ENCODE measurements at places on chromosomes 13 and 19.
A peak's percentile ranks its signal among the peaks of the same experiment; 100 is the strongest.

DNA sequence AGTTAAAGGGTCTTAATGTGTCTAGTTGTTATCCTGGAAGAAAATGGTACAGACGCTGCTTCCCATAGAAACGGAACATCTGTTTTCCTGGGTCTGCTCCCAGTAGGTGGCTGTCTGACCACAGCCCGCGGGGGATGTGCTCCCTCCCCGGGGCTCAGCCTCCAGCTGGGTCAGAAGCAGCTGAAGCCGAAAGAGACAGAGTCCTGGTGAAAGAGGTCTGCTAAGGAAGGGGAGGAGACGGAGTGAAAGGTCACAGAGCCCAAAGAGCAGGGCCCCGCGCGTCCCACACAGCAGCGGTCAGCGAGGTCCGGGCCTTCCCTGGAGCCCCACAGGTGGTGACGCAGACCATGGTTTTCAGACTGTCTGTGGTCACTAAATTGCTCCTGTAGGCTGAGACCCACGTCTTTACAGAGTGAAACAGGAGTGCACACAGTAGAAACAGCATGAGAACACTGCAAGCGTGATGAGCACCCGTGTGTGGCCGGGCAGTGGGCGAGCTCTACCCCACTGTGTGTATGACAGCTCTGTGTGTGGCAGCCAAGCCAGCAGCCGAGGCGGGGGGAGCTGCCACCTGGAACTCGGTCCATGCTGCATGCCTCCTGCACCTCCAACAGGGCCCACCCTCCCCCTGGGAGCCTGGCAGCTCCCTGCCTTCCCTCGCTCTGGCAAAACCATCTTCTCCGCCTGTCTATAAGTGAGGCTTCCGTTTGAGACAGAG, 52.0 kb upstream of the C13orf46 start:
- peaks cover 5% of the 10 kb centered on the region for H3K4me1 ChIP-seq
- H3K27ac ChIP-seq: no peak overlapping the region
- H3K36me3 ChIP-seq: peaks cover 17% of the 10 kb centered on the region
- DNase-seq: no peak

DNA sequence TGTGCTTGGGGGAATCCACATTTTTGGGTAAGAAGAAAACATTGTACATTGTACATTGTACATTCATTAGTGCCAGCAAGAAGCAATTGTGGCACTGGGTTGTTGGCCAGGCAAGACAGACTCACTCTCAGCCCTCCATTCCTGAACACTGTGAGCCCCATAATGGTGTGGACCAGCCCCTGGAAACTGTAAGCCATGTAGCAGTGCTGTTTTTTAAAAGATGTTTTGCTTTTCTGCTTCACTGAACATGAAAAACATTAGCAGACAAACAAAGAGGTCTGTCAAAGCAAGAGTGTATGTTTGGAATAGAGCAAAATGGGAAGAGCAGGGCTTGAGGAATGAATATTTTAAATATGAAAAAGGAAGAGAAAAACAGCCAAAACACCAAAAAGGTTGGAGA, 39.1 kb upstream of the IL17D start:
- no peak overlapping the region for H3K27ac ChIP-seq
- DNase-seq: no peak
- peaks cover 2% of the 10 kb centered on the region for H3K4me1 ChIP-seq
- no peak overlapping the region for H3K4me3 ChIP-seq
- H3K36me3 ChIP-seq: no peaks in the 10 kb centered on the region

- no peaks in the 10 kb centered on the region for H3K27me3 ChIP-seq
- no peak overlapping the region for H3K27ac ChIP-seq
- H3K4me3 ChIP-seq: no peak overlapping the region
- no peak for DNase-seq
These were observed 506.9 kb downstream of the TBC1D4 start for GRCh38 chr13:74975111-74975510.

DNA sequence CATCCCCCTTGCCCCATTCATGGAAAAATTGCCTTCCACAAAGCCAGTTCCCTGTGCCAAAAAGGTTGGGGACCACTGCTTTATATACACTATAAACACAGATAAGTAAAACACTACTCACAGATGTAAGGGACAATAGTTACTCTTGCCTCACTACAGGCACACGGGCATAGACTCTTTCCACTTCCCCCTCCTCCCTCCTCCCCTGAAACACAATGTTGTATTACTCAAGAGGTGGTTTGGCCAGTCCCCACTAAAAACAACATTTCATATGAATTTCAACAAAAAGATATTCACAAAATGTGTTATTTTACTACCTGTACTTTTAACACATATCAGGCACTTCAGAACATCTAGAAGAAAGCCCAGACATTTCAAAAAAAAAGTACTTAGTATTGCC, 45.1 kb downstream of the EPSTI1 start:
- H3K36me3 ChIP-seq: no peaks in the 10 kb centered on the region
- no peaks in the 10 kb centered on the region for H3K27me3 ChIP-seq
- no peak overlapping the region for H3K4me3 ChIP-seq
- DNase-seq: no peak

GRCh38 chr19:7897292-7897691, 6.4 kb upstream of the MAP2K7 start:
- H3K4me3 ChIP-seq: no peak overlapping the region
- no peak for DNase-seq
- H3K36me3 ChIP-seq: no peaks in the 10 kb centered on the region

DNA sequence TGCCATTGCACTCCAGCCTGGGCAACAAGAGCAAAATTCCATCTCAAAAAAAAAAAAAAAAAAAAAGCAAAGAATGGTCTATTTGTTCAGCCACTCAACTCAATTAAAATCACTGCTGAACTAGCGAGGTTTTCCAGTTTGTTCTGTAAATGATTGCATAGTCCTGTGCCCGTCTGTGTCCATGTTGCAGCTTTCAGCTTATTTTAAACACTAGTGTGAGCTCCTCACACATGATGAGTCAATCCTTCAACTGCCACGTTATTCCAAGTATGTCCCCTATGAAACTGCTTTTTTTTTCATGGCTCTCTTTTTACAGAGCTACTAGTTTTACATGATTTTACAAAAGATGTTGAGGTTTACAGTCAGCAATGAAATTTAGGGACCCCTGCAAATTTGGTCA, 12.2 kb downstream of the SUGP2 start:
- no peak for DNase-seq
- H3K4me1 ChIP-seq: peaks cover 5% of the 10 kb centered on the region
- H3K36me3 ChIP-seq: peaks cover 30% of the 10 kb centered on the region
- peak overlapping the region; percentile 47 for H3K4me3 ChIP-seq
- peak overlapping the region; percentile 52 for H3K27ac ChIP-seq

- peaks cover 18% of the 10 kb centered on the region for H3K27me3 ChIP-seq
- H3K4me1 ChIP-seq: peaks cover 4% of the 10 kb centered on the region
- no peak for DNase-seq
- H3K27ac ChIP-seq: no peak overlapping the region
- H3K4me3 ChIP-seq: no peak overlapping the region
These were observed 9.4 kb downstream of the ARHGAP33 start for GRCh38 chr19:35784503-35785338.

DNA sequence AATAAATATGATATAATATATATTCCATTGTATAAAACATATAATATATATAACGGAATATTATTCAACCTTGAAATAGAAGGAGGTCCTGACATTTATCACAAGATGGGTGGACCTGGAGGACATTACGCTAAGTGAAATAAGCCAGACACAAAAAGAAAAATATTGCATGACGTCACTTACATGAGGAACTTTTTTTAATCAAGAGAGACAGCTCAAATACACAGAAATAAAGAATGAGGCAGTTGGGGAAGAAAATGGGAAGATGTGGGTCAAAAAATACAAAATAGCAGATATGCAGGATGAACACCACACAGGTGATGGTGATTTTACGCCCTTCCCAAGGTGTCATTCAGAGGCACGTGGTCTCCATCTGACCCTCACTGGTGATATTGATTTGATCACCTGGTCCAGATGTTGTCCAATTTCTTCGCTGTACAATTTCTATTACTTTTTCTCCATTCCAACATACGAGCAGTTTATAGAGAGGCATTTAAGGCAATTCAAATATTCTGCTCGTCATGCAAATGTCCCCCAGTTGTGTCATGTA, 513 bp upstream of the ZNF317 start:
- H3K27me3 ChIP-seq: peaks cover 4% of the 10 kb centered on the region
- DNase-seq: no peak
- peak overlapping the region; percentile 100 for H3K4me3 ChIP-seq
- peak overlapping the region; percentile 96 for H3K27ac ChIP-seq

GRCh38 chr13:83508771-83509301, 373.4 kb downstream of the SLITRK1 start:
- DNase-seq: no peak
- no peak overlapping the region for H3K4me3 ChIP-seq
- no peaks in the 10 kb centered on the region for H3K36me3 ChIP-seq
- H3K4me1 ChIP-seq: no peaks in the 10 kb centered on the region
- H3K27ac ChIP-seq: no peak overlapping the region

GRCh38 chr13:21020176-21020575, 41.2 kb downstream of the LATS2 start:
- no peak overlapping the region for H3K4me3 ChIP-seq
- no peak overlapping the region for H3K27ac ChIP-seq
- H3K4me1 ChIP-seq: peaks cover 1% of the 10 kb centered on the region
- peaks cover 5% of the 10 kb centered on the region for H3K27me3 ChIP-seq
- no peak for DNase-seq

DNA sequence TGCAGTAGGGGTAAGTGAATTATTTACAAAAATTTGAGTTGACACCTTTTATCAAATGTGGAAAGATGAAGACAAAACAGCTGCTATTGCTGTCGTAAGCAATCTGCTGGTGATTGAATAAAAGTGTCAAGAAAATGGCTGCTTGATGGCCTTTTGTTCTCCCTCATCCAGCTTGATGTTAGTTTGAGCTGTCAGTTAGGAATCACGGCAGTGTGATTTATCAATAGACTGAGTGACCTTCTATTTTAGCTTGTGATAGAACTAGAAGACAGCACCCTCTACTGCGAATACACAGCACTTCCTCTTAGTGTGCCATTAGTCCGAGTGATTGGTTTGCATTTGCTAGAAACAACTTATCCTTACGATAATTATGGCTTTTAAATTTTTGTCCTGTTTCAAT, 76.3 kb downstream of the MZT1 start:
- H3K27ac ChIP-seq: no peak overlapping the region
- no peaks in the 10 kb centered on the region for H3K36me3 ChIP-seq
- H3K27me3 ChIP-seq: peaks cover 2% of the 10 kb centered on the region
- H3K4me3 ChIP-seq: no peak overlapping the region
- no peak for DNase-seq

DNA sequence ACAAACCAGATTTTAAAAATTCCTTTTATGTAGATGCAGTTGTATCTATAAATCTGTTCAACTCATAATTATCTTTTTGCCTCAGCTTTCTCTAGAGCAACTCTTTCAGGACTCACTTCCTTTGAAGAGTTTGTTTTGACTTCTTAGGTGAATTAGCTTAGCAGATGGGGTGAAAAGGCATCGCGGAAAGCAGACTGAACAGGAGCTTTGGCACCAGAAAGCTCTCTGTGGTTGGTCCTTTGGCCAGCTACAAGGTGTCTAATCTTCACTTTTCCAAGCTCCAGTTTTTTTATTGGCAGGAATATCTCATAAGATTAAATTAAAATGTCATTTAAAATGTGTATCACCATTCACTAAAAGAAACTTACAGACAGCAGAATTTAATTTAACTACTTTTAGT, 60.6 kb upstream of the KLF12 start:
- peaks cover 15% of the 10 kb centered on the region for H3K4me1 ChIP-seq
- H3K27ac ChIP-seq: no peak overlapping the region
- no peaks in the 10 kb centered on the region for H3K27me3 ChIP-seq
- no peak for DNase-seq
- H3K4me3 ChIP-seq: no peak overlapping the region

GRCh38 chr13:33202644-33203169, 82.8 kb downstream of the STARD13 start:
- peaks cover 30% of the 10 kb centered on the region for H3K36me3 ChIP-seq
- H3K4me1 ChIP-seq: peaks cover 57% of the 10 kb centered on the region
- no peak overlapping the region for H3K4me3 ChIP-seq
- H3K27me3 ChIP-seq: peaks cover 9% of the 10 kb centered on the region

GRCh38 chr19:30155381-30156200, 213.6 kb downstream of the URI1 start:
- H3K36me3 ChIP-seq: no peaks in the 10 kb centered on the region
- H3K27me3 ChIP-seq: peaks cover 6% of the 10 kb centered on the region
- DNase-seq: no peak
- no peaks in the 10 kb centered on the region for H3K4me1 ChIP-seq
- no peak overlapping the region for H3K4me3 ChIP-seq

- no peaks in the 10 kb centered on the region for H3K4me1 ChIP-seq
- H3K27ac ChIP-seq: no peak overlapping the region
- no peaks in the 10 kb centered on the region for H3K36me3 ChIP-seq
- H3K4me3 ChIP-seq: no peak overlapping the region
These were observed 7.0 kb upstream of the DLEU7 start for GRCh38 chr13:50850445-50850844.

- H3K4me1 ChIP-seq: no peaks in the 10 kb centered on the region
- no peaks in the 10 kb centered on the region for H3K36me3 ChIP-seq
- H3K4me3 ChIP-seq: no peak overlapping the region
- no peaks in the 10 kb centered on the region for H3K27me3 ChIP-seq
- DNase-seq: no peak
These were observed 296.1 kb downstream of the PCDH9 start for GRCh38 chr13:66933994-66934393.

GRCh38 chr19:18441804-18442788, 4.2 kb upstream of the ISYNA1 start:
- peak overlapping the region; percentile 80 for H3K4me3 ChIP-seq
- peaks cover 9% of the 10 kb centered on the region for H3K27me3 ChIP-seq
- peaks cover 12% of the 10 kb centered on the region for H3K4me1 ChIP-seq
- peak overlapping the region; percentile 82 for H3K27ac ChIP-seq
- no peak for DNase-seq
- H3K36me3 ChIP-seq: peaks cover 7% of the 10 kb centered on the region

DNA sequence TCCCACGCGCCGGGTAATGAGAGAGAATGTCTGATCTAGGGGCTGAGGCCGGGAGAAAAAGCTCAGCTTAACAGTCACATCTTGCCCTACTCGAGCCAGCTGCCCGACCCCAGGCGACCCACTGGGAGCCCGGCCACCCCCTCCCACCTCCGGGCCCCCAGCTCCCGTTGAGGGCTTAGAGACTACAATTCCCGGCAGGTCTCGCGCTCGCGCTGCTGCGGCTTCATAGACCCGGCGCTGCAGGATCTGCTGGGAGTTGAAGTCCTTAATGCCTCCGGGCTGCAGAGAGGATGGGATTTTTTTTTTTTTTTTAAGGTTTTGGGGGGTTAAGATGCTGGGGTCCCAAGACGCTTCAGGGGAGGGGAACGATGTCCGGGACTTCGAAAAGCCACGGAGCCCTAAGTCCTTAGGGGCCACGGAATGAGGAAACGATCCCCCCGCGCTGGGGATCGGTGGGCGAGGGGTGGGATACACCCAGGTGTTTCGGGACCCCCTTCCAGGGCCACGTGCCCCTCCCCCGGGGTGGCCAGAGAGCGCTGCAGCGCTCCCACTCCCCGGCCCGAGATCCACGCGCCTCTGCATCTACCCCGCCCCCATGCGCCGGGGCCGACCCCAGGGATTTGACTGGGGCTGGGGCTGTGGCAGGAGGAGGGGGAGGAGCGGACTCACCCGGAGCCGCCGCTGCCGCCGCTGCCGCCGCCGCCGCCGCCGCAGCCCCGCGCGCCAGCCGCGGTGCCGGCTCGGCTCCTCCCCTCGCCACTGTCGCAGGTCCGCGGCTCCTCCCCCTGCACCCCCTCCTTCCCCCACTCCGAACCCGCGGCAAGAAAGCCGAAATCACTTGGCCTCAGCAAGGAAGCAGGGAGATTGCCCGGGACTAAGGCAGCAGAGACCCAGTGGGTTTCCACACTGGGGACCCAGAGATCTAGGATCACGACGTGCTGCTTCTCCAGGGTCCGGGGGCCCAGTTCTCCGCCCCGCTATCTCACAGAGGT, at the start of gene SYT3:
Gene SYT3, minus strand, starts transcription at position 761 of the 992 bp plus-strand sequence. CDS start 2,470 bp downstream, outside the sequence.
- no peak within 1 kb of the TSS for H3K27ac ChIP-seq
- peaks cover 16% of the 10 kb centered on the region for H3K36me3 ChIP-seq
- no peak within 1 kb of the TSS for H3K4me3 ChIP-seq
- no peak for DNase-seq
